NCI-H82 (cell line): ENCODE measurements at places on chromosomes 2 and 18.

GRCh38 chr2:88307817-88308216 is 137.7 kb downstream of the THNSL2 start:
- peak; percentile 69 for DNase-seq

- no peak for DNase-seq
Observed at GRCh38 chr18:9401176-9401575, 66.6 kb downstream of the TWSG1 start.

DNA sequence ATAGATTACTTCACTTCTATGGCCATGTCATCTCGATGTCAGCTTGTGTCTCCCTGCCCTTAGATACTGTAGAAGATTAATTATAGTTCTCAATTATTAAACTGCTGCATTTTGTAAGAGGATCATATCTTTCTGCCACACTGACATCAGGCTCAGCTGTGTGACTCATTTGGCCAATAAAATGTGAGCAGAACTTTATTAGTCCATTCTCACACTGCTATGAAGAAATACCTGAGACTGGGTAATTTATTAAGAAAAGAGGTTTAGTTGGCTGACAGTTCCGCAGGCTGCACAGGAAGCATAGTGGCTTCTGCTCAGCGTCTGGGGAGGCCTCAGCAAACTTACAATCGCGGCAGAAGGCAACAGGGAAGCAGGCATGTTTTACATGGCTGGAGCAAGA is 290.4 kb downstream of the RAD51AP2 start:
- no peak for DNase-seq

DNA sequence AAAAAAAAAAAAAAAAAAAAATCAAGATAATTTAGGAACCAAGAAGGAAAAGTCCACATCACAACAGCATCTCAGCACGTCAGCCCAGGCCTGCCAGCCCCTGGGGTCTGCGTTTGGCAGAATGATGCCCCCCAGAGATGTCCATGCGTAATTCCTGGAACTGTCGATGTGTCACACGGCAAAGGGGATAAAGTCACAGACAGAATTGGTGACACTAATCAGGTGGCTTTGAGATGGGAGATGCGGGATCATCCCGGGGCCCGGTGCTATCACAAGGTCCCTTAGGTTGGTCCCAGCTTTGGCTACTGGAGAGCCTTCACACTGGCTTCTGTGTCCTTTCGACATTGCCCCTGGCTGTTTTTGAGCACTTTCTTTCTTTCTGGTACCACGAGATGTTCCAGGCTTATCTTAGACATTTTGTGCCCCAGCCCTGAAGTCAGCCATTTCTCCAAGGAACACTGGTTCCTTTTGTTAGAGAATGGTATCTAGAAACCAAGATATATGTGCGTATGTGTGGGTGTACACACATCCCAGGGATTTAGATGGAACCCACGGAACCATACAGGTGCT is 20.7 kb downstream of the RAMP1 start:
- no peak for DNase-seq

- no peak for DNase-seq
Observed at GRCh38 chr18:52605345-52605744, 265.3 kb downstream of the DCC start.

DNA sequence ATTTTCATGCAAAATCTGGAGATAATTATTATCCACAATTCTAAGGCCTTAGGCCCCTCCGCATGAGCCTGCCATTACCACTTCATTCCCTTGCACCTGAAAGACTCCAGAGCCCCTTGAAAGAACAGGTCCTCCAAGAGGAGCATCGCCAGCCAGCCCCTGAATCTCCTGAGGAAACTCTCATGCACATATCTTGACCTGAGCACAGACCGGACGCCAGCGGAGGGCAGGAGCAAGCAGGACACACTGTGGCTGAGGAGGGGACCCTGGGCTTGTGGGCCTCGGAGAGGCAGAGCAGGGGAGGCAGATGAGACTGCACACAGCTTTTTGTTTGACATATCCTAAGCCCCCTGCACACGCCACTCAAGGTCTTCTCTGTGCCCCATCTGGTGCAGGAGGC is 13.6 kb upstream of the ADNP2 start:
- DNase-seq = no peak

DNA sequence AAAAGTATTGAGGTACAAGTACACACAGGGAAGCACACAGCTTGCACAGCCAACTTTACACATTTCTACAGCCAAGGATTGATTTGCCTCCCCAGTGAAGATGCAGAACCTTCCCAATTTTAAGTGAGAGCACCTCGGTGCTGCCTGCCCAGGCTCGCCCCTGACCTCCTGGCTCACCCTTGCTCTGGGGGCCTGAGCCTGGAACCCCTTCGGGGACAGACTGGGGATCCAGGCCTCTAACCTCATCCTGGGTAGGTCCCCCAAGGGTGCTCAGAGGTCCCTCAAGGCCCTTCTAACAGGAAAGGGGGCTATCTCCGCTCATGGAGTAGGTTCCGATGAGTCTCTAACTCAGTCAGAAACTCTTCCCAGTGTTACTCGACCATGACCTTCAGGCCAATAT is 53.1 kb downstream of the BCL2L11 start:
- no peak for DNase-seq

DNA sequence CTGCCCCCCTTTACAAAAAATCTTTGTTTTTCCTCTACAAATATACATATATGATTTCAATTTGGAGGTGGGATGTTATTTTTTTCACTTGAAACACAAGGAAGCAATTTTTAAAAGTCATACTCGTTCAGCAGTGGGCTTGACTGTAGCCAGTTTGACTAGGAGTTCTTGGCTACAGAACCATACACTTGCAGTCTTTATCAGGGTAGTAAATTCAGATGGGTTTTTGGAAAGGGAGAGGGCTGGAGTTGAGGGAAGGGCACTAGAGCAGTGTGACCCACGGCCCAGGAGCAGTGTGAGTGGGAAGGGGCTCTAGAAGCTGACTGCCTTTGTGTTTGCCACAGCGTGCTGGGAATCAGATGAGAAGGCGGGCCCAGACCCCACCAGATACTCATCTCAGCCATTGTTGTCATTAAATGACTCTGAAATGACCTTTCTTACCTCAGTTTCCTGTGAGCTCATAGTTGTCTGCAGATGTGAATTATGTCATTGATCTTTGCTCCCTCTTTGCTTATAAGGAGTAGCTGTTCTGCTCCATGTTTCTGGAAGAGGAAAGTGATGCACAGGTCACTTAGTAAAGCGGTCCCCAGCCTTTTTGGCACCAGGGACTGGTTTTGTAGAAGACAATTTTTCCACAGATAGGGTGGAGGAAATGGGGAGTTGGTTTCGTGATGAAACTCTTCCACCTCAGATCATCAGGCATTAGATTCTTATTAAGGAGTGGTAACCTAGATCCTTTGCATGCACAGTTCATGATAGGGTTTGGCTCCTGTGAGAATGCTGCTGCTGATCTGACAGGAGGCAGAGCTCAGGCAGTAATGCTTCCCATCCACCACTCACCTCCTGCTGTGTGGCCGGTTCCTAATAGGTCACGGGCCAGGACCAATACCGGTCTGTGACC is 116.8 kb downstream of the SPTBN1 start:
- no peak for DNase-seq

GRCh38 chr18:64392202-64392601 is 243.3 kb upstream of the LINC00305 start:
- DNase-seq = no peak

DNA sequence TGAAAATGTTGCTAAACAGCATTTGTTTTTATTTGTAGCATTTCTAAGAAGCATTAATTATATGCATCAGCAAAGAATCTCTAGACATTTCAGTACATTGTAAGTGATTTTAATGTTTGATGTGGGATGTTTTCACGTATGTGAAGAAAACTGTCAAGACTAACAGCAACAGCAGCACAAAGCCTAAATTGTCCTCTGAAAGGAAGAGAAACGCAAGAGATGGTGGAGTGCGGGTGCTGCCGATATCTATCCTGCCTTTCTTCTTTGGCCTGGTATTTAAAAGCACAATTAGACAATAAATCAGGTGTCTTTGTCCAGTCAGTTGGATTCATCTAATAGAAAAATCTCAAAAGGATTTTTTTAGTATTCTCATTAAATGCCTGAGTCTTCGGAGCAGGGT is 3.1 kb downstream of the TWIST2 start:
- DNase-seq = no peak

DNA sequence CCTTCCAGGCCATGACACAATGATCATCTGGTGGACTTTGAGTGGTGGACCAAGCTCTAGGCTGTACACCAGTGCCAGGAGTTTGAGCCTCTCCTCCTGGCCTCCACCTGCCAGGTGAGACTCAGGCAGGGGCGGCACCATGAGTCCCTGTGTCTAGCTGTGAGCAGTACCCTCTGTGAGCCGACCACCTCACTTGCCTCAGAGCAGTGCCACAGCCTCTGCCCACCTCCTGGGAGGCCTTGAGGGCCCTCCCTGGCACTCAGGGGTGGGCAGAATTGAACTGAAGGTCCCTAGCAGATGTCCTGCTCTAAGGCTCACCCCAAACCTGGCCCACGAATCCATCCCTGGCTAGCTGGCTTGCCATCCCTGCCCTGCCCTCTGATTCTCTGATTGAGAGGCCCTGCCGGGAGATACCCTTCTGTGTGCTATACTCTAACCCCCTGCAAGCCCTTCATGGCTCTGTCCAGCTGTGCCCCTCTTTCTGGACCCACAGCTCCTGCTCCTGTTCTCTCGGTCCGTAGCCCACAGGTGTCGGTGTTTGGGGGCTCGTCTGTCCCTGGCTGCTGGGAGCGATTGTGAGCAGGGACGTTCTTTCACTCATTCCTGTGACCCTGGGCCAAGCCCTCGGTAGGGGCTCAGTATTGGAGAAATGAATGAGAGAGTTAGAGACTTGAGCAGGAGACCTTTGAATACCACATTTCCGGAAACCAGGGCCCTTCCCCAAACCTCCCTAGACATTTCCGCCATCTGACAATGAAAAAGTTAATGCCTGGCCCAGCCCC is 70.0 kb downstream of the INHBB start:
- no peak for DNase-seq

DNA sequence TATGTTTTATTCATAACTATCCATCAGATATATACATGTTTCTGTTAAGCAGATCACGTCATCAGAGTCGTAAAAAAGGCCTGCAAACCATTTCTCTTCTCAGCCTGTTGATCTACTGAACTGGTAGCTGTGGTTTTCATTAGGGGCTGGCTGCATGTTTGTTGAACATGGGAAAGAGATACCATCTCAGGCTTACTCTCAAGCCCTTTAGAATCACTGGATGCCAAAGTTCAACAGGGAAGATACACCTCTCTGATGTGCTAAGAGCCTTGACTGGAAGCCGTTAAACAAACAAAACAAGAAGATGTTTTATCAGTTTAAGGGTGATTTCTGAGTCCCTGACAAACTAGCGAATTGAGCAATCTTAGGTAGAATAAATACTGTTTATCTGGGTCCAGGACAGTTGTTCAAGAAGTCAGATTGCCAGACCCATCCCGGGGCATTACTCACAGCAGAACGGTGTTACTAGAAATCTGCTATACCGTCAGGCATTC is 94.5 kb upstream of the LMAN1 start:
- no peak for DNase-seq

GRCh38 chr2:74198461-74199274 is at the start of gene MTHFD2:
TSS of gene MTHFD2 (plus strand) at chr2:74198615. CDS start at chr2:74198642, 27 bp downstream.
- peak; percentile 100 for DNase-seq

GRCh38 chr2:217712431-217712830 is 290.4 kb downstream of the TNS1 start:
- DNase-seq = no peak

- peak; percentile 39 for DNase-seq
Observed at GRCh38 chr2:82282111-82282882, 1977.7 kb upstream of the LRRTM1 start.

DNA sequence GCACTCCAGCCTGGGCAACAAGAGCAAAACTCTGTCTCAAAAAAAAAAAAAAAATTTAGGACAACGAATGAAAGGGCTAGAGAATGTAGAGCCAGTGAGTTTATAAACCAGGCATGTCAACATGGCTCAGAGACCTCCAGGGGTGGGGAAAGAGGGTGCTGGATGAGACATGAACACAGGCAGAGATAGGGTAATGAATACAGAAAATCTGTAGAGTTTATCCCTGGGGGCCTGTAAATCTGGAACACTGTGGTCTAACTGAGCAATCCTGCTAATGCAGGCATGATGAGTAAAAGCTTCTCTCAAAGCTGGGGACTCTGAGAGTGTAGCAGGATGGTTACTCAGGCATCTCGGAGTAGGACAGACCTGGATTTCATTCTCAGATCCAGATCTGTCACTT is 59.2 kb upstream of the IGFBP2 start:
- peak; percentile 70 for DNase-seq

GRCh38 chr2:191325651-191326365 is 80.6 kb downstream of the MYO1B start:
- DNase-seq = no peak

GRCh38 chr2:222912117-222912516 is 51.3 kb downstream of the ACSL3 start:
- no peak for DNase-seq

- no peak for DNase-seq
Observed at GRCh38 chr2:49933711-49934110, 779.4 kb upstream of the FSHR start.

DNA sequence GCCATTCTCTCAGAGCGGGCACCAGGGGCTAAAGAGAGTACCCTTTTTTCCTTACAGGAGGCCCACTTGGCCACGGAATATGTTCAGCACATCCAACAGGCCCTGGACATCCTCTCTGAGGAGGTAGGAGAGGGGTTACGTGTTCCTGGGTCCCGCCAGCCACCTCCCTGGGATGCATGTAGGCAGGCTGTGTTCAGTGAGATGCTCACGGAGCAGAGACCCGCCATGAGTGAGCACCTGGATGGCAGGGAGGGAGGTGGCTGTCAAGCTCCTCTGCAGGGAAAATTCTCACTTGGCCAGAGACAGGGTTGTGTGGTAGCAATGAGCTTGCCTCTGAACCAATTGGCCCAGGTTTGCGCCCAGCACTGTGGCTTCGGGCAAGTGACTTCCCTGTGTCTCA is 123.1 kb upstream of the PPP1CB start:
- DNase-seq = no peak

DNA sequence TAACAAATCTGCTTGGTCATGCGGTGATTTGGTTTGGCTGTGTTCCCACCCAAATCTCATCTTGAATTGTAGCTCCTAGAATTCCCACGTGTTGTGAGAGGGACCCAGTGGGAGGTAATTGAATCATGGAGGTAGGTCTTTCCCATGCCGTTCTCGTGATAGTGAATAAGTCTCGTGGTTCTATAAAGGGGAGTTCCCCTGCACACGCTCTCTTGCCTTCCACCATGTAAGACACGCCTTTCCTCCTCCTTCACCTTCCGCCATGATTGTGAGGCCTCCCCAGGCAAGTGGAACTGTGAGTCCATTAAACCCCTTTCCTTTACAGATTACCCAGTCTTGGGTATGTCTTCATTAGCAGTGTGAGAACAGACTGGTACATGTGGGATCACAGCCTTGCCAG is 36.7 kb downstream of the TRABD2A start:
- no peak for DNase-seq

GRCh38 chr18:13221869-13222855 is 3.6 kb downstream of the LDLRAD4 start:
- DNase-seq = no peak
